ENCODE measurements at places on chromosomes 1 and 21.
A peak's percentile ranks its signal among the peaks of the same experiment; 100 is the strongest.

GRCh38 chr1:190344454-190344853, 133.2 kb downstream of the BRINP3 start:
- no peak for DNase-seq

- no peak for DNase-seq
These were observed 33.1 kb upstream of the LMO4 start for GRCh38 chr1:87295445-87296110.

DNA sequence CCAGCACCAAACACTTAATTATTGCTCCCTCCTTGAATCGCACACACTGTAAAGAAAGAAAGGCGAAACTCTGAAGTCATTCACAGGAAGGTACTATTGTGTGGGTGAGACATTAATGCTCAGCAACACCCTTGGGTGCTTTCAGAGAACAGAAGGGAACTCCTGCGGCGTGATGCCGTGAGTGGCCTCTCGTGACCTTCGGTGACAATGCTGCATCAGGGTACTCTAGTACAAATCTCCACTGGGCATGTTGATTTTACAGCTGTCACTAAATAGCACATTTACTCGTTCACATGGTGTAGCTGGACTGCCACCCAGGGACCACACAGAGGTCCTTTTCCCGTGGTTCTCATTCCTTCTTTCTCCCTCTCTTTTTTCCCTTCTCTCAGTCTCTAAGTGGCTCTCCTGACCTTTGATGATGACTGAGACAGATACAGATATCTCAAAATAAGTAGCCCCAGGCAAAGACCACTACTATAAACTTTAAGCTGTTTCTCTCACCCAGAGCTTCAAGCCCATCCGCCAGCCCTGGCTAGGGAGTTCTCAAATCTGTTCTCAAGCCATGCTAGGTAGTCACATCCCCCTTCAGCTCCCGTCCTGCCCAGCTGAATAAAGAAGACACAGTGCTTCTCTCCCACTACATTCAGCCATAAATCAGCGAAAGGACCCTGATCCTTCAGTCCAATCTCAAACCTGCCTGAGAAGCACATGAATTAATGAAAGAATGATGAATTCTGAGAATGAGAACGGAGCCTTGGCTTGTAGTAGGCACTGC, 223.4 kb upstream of the FMN2 start:
- DNase-seq: no peak

DNA sequence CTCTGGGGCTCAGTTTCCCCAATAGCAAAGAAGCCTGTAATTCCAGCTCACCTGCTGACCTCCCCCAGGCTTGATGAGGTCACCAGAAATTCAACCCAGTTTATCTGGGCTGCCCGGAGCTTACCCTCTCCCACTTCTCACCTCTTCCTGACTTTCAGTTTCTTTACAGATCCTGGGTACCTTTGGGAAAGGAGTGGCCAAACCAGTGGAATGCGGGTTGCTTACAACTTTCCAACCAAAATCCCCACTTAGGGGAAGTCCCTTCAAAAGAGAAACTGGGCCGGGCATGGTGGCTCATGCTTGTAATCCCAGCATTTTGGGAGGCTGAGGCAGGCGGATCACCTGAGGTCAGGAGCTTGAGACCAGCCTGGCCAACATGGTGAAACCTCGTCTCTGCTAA, 5.9 kb upstream of the MARCKSL1 start:
- DNase-seq: no peak

DNA sequence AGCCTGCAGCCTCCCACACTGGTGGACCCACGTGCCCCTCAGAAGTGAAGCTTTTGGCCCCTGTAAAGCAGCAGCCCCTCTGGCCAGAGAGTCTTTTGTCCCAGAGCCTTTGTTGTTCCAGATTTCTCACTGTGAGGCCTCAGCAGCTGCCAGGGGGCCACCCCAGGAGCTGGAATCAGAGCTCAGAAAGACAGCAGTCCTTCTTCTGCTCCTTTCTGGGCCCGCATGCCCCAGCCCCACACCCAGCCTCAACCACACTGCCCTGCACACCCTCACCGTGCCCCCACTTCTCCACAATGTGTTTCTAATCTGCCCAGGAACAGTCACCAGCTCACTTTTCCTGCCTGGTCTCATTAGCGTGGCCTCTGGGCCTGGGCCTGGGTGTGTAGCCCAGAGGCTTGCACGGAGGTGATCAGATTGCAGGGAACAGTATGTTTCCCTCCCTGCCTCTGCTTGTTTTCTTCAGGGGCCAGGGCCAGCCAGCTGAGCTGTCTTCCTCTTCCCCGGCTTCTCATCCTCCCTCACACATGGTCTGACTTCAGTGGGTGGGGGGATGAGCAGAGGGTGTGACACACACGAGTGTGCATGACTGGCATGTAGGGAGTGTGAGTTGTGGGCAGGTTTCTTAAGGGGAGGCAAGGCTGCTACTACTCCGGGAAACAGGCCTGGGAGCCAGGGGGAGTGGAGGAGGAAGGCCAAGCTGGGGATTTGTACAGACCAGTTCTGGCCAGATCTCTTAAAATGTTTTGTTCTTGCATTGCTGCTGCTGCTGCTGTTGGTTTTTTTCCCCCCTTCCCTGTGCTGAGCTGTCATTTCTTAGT, 82.5 kb upstream of the ZNF648 start:
- DNase-seq: peak; percentile 89

- peak; percentile 32 for DNase-seq
These were observed 1.5 kb upstream of the ZMPSTE24 start for GRCh38 chr1:40256401-40257084.

DNA sequence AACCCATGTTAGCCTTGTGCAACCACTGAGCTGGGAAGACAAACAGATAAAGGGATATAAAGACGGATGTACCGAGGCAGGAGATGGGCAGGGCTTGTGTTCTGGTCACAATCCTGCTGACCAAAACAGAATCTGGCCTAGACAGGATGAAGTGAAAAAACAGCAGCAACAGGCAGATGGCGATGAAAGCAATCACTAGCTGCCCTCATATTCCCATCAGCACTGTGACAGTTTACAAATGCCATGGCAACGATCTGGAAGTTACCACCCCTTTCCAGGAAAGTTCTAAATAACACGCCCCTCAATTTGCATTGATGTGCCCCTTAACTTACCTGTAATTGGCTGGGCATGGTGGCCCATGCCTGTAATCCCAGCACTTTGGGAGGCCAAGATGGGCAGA, 40.6 kb upstream of the CD46 start:
- peak; percentile 61 for DNase-seq

GRCh38 chr1:48123647-48124046, 98.9 kb upstream of the SLC5A9 start:
- DNase-seq: no peak

DNA sequence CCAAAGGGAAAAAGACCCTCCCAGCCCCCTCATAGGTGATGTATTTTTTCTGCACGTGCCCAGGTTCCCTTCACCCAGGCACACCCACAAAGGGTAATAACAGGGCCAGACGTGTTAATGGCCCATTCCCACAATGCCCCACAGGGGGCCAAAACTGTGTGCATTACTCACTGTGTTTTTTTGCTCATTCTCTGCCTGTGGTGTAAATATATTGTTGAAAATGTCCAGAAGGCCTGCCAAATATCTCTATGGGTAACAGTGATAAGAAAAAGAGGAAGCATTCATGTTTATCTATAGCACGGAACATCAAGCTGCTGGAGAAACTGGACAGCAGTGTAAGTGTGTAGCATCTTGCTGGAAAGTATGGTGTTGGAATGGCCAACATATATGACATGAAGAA, 21.9 kb downstream of the RHEX start:
- peak; percentile 97 for DNase-seq

- DNase-seq: no peak
These were observed 87.5 kb downstream of the COL24A1 start for GRCh38 chr1:86068841-86069756.

- no peak for DNase-seq
These were observed 255.7 kb upstream of the JUN start for GRCh38 chr1:59039551-59039950.

GRCh38 chr1:233912909-233913308, 8.4 kb downstream of the SLC35F3 start:
- no peak for DNase-seq

- peak; percentile 39 for DNase-seq
These were observed 940 bp upstream of the ATAD3A start for GRCh38 chr1:1510912-1511532.

DNA sequence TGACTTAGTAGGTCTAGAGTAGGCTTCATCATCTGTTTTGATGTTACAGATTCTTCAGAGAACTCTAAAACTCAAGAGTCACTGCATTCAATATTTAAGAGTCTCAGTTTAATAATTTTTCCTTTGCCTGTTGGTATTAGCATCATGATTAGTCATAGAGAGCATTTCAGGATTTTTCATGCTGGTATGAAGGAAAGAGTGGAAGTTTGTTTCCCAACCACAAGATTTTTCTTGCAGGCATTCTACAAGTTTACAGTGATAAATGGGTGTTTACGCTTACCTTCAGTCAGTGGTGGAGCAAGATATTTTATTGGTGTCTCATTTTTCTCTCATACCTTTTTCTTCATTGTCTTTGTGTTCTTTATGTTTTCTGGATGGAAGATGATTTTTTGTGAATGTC, 58.4 kb upstream of the MYOCOS start:
- no peak for DNase-seq

DNA sequence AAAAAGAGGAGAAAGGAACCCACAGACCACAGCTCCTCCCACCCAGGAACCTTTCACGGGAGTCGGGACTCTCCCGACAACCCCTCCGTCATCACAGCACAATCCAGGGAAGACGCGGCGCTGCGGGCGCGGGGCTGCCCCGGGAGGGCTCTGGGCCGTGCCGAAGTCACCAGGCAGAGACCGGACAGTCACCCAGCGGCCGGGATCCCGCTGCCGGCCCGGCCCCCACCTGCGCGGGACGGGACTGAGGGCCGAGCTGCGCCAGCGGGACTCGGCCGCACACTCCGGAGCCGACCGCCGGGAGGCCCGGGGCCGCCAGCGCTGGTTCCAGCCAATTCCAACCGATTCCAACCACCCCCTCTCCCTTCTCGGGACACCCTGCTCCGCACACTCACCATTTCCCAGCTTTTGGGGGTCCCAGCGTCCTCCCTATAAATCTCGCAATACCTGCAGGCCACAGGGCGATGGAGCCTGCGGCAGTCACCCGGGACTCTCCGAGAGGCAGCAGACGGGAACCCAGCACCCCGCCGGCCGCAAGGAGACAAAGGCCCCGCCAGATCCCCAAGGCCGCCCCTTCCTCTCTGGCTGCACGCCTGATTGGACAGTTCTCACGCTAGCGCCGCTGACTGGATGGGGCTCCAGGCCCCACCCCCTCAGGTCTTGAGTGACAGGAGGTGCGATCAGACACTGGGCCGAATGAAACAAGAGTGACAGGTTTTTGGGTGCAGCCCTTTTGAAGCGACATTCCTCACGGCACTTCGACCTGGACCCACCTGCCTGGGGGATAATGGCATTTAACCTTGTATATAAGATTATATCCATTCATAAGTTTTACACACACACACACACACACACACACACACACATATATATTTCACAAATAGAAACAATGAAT, at the start of gene ZNF695:
ZNF695 (minus strand) TSS at position 547 of the 895 bp plus-strand sequence; CDS start at position 398, 149 bp downstream.
- peak; percentile 99 for DNase-seq

- no peak for DNase-seq
These were observed 130.1 kb downstream of the SIM2 start for GRCh38 chr21:36828891-36829515.

GRCh38 chr1:89912073-89912472, 82.8 kb upstream of the ZNF326 start:
- no peak for DNase-seq

DNA sequence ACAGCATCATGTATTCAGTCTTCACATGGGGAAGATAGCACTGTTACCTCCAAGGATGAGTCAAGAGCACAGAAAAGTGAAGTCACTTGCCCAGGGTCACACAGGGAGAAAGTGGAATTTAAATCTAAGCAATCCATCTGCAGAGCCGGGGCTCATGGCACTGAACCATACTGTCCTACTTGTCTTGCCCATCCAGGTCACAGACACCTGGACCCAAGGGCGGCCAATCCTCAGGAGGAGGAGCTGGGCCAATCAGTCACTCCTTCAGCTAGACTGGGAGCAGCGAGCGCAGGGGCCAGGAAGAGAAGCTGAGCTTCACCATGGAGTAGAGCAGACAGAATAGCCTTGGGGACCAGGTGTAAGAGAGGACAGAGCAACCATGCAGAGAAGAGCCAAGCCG, 9.2 kb upstream of the GJB5 start:
- DNase-seq: no peak

- peak; percentile 98 for DNase-seq
These were observed 11.0 kb upstream of the REN start for GRCh38 chr1:204177133-204177532.

DNA sequence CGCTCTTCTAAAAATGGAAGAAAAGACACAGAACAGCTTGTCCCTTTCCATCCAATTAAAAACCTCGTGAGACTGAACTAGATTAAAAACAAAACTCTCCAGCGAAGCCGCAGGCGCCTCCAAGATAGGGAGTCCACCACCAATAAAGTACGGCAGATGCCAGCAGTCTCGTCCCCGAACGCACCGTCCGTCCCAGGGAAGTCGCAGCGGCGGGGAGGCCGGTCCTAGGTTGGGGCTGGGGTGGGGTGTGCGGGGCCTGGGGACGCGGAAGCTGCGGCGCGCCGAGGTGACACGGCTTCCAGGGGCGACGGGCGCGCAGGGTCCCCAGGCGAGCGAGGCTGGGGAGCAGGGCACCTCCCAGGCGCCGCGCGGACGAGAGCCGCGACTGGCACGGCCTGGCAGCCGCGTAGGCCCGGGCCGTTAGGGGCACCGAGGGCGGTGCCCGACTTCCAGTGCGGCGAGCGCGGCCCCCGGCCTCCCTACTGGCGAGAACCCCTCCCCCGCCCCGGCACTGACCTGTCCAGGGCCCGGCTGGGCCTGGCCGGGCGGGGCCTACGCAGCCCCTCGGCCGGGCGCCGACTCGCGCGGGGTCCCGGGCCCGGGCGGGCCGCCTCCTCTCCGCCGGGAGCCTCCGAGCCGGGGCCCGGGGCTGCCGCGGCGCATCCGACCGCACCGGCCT, 28.3 kb upstream of the A3GALT2 start:
- peak; percentile 64 for DNase-seq

GRCh38 chr1:214332946-214333798, 52.2 kb downstream of the SMYD2 start:
- DNase-seq: peak; percentile 72

DNA sequence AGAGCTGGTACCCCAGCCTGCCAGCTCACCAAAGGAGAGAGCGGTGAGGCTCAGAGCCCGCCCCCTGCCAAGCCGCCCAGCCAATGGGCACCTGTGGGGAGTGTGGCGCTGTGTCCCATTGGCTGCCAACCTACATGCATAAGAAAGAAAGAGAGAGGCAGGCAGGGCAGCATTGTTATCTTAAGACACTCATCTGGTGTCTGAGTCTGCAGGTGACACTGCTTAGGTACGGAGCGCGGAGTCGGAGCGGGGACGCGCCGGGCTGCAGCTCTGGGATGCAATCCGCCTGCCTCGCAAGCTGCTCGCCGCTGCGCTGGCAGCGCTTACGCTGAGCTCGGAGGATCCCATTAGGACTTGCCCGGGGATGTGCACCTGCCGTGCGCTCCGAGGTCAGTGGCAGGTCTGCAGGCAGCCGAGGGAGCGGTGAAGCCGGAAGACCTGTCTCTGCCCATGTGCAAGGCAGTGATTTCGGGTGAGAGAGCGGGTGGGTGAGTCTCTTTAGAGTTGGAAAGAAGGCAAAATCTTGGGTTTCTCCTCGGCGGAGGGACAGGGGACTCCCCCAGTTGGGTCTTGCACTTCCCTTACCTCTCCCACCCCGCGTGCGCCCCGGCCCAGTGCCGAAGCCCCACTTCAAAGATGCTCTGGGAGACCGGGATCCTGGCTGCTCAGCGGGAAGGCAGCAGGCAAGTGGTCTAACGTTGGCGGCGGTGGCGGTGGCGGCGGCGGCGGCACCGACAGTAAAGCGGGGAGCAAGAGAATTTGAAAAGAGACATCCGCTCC, at the start of gene BRINP2:
BRINP2 (plus strand) TSS at position 203 of the 780 bp plus-strand sequence. CDS start 58,919 bp downstream, outside the sequence.
- no peak for DNase-seq

GRCh38 chr1:207313131-207313530, 8.3 kb upstream of the CD55 start:
- peak; percentile 37 for DNase-seq

GRCh38 chr1:1034439-1034781, 14.5 kb downstream of the AGRN start:
- no peak for DNase-seq
